A549 treated with RU486 at 1 μM for 4 hours (cell line): ENCODE measurements at places on chromosomes 2 and 18. TPM values are rescaled to one million over a fixed set of nuclear protein-coding genes. Genes with fewer than 3 reads are reported as not detected.

The CD8B2 gene
- total RNA-seq, result not detected in 5 replicates

The HRH4 gene
- total RNA-seq, result 0.02 TPM in 1 of 5 replicates, not detected in the others

The LINC00305 gene
- total RNA-seq, result not detected in 5 replicates

The QPCT gene
- 17.2 to 23.1 TPM (median 18.9 TPM) in 5 replicates for total RNA-seq

The ANKRD62 gene
- not detected in 5 replicates for total RNA-seq

The RAB27B gene
- total RNA-seq, result 11.8 to 14.5 TPM (median 12.8 TPM) in 5 replicates

The ARHGEF4 gene
- 5.8 to 8.7 TPM (median 6.7 TPM) in 5 replicates for total RNA-seq

The NT5C1B gene
- not detected in 5 replicates for total RNA-seq

The BARD1 gene
- total RNA-seq, result 4.6 to 9.5 TPM (median 6.0 TPM) in 5 replicates

The IKZF2 gene
- total RNA-seq, result 0.06 to 0.72 TPM (median 0.12 TPM) in 5 replicates

The EMILIN2 gene
- 8.9 to 14.7 TPM (median 13.9 TPM) in 5 replicates for total RNA-seq

The HOXD12 gene
- not detected in 5 replicates for total RNA-seq

The MDH1B gene
- 1.1 to 3.0 TPM (median 1.2 TPM) in 5 replicates for total RNA-seq

The TMEM17 gene
- total RNA-seq, result 3.3 to 5.7 TPM (median 5.4 TPM) in 5 replicates

The AGXT gene
- not detected in 5 replicates for total RNA-seq

The IL37 gene
- not detected in 5 replicates for total RNA-seq

The CDH20 gene
- total RNA-seq, result not detected in 5 replicates
